ENCODE measurements at places on chromosomes 6 and 20.

DNA sequence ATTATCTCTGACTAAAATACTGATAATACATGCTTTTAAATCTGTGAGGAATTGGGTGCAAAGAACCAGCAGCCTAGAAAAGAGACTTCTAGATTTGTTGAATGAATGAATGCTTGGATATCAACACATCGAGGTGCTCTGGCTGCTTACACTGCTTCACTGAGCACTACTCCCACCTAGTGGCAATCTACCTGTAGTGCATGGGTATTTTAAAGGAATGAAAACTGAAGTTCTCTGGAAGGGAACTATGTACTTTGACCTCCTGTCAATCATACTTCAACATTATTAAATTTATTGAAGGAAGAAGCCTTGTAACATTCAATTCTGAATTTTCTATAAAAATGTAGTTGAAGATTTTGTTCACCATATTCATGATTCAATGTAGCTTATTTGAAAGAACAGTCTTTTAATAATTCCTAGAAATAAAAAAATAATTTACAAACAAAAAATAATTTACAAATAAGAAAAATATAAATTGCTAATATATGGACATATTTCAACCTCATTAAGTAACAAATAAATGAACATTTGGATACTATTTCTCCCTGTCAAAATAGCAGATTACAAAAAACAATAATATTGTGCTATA, 111.2 kb upstream of the MMS22L start:
- peak; percentile 67 for DNase-seq

DNA sequence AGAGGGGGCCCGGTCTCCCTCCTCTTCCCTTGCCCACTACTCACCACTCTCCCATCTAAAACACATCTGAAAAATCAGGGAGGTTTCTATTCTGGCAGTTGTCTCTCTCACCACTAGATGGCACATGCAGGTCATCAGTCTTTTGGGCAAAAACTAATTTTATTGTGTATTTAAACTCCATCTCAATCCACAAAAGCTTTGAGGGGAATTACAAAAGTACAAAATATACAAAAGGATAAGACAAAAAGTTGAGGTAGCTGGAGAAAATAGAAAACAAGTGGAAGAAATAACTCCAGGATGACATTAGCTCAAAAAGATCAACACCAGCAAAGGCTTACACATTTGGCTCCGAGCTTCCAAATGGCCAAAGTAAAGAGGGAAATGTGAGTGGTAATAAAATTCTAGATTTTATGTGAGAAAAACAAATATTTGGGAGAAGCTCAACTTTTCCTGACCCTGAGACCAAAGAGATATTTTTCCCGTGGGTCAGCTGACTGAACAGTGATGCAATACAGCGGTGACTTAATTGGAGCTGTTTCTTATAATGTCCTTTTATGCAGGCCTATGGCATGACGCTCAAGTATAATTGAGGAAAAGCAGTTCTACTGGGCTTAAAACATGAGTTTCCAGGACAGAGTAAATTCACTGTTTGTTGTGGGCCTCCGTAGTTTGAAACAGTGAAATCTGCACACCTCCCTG, 79.8 kb upstream of the CHD6 start:
- DNase-seq = no peak

DNA sequence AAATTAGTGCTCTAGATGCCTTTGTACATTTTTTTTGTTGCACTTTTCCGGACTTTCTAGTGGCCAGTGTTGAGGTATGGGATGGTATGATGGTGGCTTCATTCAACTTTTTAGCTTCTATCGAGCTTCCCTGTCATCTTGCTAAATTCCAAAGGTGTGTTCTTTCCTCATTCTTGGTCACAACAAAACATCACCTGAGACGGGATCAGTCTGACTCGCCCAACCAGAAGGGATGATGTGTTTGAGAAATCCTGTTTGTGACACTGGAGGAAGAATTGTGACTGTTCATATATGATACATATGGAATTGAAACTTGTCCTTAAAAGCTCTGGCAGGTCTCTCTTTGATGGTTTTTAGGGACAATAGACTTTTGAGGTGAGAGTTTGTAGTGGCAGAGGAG, 33.8 kb downstream of the KCNS1 start:
- DNase-seq = no peak

- peak; percentile 66 for DNase-seq
These were observed 52.8 kb downstream of the NCOA7 start for GRCh38 chr6:125843593-125843992.

GRCh38 chr6:70524721-70525286, 41.9 kb upstream of the SDHAF4 start:
- DNase-seq = no peak

GRCh38 chr20:13441388-13441787, 197.3 kb downstream of the TASP1 start:
- DNase-seq = no peak

DNA sequence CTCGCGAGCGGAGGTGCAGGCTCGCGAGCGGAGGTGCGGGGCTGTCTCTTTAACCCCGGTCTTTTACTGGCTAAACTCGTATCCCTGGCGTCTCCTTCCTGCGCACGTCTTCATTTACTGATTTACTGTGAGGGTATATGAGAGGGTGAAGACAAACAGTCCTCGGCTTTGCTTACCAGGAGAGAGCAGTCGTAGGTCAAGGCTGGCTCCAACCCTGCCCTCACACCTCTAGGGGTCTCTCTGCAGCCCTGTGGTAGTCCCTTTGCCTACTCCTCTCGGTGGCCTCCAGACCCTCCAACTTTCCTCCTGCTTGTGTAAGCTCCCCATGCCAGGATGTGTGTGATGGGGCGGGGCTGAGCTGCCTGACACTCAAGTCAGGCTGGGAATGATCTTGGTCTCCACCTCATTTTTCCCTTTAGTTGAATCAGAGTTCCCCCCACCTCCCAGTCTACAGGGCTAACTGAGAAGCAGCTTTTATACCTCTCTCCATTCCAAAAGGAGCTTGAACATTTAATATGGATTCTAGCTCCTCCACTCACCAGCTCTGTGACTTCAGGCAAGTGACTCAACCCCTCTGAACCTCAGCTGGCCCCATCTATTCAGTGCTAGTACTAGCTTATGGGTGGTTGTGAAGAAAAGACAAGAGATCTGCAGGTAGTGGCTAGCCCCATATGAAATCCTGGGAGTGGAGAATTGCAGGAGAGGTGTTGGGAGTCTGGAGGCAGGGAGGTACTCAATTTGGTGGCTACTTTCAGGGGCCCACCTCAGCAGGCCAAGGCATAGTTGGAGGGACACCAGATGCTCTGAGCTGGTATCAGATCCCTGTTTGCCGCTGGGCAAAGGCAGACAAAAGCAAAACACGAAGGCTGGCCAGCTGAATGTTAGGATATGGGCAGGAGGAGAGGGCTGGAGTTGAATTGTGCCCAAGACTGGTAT, 902 bp downstream of the SLC29A1 start:
- no peak for DNase-seq

DNA sequence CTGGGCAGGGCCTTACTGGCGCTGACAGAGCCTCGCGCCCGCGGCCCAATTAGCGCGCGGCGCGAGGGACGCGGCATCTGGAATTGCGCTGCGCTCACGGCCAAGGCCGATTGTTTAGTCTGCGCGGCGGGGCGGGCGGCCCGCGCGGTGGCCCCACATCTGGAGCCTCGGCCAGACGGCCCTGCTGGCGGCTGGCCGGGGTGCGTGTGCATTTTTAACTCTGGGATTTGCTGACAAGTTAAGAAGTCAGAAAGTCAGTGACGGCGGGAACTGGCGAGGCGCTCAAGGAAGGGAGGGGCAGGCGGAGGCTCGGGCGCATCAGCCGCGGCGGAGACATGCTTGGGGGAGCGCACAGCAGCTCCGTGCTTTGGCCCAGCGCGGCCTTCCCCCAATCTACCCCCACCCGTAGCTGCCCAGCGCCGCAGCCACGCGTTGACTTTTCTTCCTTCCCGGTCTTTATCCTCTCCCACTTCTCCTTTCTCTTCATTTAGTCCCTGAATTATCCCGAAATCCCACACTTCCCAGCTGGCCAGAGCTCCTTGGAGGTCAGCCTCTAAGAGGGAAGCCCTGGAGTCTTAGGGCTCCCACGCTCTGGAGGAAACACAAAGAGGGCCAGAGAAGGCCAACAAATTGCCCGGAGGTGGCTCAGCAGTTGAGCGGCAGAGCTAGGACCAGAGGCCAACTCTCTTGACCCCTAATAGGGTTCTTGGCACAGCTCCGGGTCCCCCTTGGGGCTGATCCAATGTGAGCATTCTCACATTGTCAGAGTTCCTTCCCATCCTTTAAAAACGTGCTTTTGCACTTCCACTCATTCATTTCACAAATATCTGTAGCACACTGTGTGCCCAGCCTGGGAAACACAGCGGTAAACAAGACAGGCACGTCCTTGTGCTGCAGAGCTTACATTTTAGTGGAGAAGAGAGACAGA, 40.8 kb upstream of the FOXP4 start:
- DNase-seq = peak; percentile 28

DNA sequence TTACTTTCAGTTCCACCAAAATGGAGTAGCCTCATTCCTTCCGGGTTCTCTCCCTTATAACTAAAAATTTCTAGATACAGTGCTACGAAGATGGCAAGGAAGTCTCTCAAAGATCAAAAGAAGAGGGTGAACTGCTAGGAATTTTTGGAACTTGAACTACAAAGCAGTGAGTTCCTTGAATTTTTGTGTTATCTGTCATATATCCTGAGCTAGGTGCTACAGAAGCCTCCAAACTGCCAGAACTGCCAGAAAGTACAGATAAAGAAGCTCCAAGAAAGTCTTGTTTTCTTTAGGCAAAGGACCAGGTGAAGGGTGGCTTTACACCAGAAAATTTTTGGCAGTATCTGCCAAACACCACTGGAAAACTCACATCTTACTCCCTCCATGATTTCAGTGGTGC, 218.8 kb upstream of the FLRT3 start:
- no peak for DNase-seq

- DNase-seq = no peak
These were observed 27.7 kb upstream of the DUSP22 start for GRCh38 chr6:264626-265025.

GRCh38 chr6:56017198-56017597, 141.8 kb upstream of the BMP5 start:
- DNase-seq = no peak

All from putamen (tissue), 1 donor.